ENCODE measurements at places on chromosomes 7 and 10.

GRCh38 chr7:104552102-104552501 is 223.7 kb downstream of the LHFPL3 start:
- DNase-seq = peak; percentile 65

DNA sequence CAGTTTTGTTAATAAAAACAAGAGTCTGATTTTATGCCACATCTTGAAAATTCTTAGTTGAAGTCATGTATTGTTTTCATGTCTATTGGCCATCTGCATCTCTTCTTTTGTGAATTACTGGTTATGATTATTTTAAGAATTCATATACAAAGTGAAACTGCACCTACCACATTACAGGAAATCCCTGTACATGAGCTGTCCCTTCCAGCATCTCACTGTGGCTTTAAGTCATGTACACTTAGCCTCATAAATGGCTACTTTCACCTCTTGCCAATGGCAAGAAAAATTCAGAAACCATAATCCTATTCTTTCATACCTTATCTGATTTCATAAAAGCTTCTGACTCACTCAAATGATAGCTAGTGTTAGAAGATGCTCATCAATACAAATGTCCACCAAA is 48.6 kb downstream of the CRTAC1 start:
- DNase-seq = no peak

DNA sequence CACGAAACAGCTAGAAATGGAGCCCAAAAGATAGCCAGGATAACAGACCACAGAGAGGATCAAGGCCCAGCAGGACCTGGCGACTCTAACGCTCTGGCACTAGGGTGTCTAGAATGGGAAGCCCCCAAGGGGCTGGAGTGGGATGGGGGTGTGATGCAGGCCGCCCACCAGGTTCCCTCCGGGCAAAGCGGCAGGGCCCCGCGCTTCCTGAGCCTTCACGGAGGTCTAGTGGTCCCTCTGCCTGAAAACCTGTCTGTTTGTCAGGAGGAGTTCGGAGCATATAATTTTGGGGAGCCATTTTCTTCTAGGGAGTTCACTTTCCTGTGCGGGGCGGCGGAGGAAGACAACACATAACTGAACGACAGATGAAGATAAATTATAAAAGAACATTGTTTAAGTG is 48.2 kb upstream of the FXYD4 start:
- no peak for DNase-seq

GRCh38 chr10:114665406-114665805 is 7.3 kb upstream of the ABLIM1 start:
- DNase-seq = no peak

DNA sequence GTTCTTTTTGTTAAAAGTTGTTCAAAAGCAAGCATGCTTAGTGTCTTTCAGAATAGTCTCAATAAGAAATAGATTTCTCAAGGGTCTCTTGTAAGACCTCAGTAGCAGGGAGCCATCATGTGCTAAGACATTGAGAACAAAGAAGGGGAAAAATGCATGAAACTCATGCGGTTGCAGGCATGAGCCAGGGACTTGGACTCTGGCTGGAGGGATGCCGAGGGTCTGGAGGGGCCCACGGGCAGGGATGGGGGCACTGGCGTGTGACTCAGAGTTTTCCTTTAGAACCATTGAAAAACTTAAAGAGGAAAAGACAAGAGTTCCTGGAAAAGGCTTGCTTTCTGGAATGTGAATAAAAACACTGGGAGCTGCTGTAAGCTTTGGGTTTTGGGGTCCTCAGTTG is 253.3 kb downstream of the CCDC3 start:
- DNase-seq = no peak

DNA sequence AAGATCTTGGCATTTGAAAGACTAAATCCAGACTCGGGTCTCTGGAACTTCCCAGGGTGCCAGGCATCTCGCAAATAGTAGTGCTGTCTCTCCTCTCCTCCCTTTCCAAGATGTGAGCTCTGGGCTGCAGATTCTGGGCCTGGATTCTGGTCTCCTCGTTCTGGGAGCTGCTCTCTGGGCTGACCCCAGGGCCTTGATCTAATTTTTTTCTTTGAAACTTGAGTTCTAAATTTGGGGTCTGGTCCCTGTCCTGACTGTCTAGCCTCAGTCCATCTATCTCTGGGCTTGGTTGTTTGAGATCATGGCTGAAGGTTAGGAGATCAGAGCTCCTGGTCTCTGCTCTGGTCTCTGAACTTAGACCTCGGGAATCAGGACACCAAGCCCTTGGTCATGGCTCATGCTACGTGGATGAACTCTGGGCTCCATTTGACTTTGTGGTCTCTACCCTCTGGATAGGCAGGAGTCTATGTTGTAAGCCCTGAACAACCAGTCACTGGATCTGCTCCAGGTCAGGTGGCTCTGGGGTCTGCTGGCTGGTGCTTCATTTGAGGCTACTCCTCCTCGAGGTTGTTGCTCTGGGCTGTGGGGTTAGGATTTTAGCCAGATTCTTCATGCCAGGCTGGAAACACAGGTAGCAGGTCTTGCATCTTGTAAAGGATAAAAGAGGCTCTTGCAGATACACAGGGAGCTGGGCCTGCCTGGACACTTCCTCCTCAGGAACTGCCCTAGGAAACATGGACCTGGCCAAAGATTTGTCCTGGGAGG is 8.0 kb upstream of the MBL2 start:
- no peak for DNase-seq

DNA sequence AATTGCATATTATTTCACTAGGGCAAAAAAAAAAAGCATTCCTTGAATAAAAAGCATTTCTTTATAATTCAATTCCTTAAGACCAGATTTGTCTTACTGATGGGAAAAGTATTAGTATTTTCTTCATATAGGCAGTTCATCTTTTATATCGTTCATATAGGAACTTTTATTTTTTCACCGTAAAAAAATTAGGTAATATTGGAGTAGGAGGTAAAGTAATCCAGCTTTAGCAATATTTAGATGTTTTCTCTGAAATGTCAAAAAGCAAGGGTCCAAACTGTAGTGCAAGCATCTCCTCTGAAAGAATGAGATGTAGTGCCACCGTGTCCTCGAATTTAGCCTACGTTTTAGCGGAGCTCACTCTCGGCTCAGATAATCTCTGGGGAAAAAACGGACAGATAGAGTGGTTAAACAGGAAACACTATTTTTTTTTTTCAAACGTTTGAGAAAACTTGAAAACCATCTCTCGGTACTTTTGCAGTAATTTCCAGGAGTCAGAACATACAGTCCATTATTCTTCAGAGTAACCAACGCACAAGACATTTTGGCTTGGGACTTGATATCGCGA is 5.5 kb upstream of the SPAG6 start:
- no peak for DNase-seq

DNA sequence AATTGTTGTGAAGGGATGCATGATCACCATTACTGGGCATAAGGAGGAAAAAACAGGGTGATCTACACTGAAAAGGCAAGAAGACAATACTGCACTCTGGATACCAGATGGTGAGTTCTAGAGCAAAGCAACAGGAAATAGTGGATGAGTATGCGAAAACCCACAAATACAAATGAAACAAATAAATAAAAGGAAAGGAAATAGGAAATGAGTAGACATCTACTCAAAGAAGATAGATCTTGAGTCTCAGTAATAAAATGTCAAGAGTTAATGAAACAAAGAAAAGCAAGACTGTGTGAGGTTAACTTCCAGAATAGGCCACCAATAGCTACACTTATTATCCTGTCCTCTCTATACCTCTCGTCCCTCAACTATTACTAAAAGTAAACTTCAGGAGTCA is 11.7 kb downstream of the ORC5 start:
- DNase-seq = no peak

GRCh38 chr7:7129381-7129780 is 53.0 kb upstream of the C1GALT1 start:
- DNase-seq = no peak

DNA sequence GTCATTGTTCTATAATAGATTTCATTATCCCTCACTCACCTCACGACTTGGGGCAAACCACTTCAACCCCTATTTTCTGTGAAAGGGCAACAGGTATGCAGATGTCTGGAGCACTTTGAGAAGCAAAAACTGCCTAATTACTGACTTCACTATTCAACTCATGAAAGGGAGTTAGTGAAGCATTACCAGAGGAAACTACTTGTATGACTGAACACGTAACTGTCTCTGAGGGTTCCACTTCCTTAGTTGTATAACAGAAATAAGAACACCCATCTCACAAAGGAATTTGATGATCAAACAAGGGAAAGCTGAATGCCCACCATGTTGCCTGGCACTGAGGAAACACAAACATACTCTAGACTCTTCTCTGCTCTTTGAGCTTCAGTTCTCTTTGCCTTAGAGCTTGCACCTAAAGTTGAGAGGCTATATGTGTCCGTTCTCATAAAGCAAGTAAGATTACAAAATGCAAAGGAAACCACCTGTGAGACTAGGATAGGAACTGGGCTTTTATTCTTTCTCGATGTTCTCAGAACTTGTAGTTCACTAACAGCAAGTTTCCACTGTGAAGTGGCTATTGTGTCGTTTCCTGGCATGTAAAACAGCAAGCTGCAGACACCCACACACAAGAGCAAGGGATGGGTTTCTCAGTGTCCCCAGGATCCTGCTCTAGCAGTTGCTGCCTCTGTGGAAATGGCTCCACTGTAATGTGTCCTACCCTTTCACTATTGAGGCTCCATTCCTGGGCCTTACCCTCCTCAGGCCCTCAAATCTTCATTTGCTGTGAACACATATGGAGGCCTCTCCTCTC is 2.6 kb downstream of the TMEM243 start:
- no peak for DNase-seq

DNA sequence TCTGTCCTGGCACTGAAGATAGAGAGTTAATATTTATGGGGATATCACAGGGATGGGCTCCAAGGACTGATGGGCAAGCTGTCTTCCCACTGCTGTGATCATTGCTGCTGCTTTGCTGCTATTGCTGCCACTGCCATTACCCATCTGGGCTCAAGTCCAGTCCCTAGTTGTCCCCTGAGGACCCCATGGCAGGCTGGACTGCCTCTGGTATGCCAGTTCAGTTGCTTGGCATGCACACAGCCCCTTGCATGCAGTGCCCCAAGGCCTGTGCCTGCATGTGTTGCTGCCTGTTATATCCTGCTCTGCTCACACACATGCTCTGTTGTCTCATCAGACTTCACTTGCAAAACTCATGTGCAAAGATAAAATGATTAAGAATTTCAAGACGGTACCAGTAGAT is 109.5 kb downstream of the ADRA2A start:
- DNase-seq = no peak

GRCh38 chr7:2802504-2803341 is 41.4 kb downstream of the GNA12 start:
- peak; percentile 64 for DNase-seq

DNA sequence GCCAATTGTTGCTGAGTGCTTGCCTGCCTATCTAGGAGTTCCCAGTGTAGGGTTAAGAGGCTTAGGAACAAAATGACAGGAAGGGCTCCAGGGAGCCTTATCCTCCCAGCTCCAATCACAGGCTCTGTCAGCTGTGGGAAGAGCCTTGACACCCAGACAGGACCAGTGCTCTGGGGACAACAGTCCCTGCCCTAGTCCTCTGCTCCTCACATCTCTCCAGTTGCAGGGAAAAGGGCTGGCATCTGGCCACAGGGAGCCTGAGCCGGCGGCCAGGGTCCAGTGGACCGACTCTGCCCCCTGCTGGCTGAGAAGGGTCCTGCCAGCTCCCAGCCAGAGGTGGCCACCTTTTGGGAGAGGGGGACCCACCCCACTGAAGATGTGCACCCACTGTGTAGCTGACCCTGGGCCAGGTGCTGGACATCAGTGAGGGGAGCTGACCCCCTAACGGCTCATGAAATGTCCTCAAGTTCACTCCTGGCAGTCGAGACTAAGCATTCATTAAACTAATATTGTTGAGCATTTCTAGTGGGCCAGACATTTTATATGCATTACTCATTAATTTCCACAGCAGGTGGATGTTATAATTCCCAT is 17.6 kb downstream of the DNAJB12 start:
- DNase-seq = peak; percentile 84

DNA sequence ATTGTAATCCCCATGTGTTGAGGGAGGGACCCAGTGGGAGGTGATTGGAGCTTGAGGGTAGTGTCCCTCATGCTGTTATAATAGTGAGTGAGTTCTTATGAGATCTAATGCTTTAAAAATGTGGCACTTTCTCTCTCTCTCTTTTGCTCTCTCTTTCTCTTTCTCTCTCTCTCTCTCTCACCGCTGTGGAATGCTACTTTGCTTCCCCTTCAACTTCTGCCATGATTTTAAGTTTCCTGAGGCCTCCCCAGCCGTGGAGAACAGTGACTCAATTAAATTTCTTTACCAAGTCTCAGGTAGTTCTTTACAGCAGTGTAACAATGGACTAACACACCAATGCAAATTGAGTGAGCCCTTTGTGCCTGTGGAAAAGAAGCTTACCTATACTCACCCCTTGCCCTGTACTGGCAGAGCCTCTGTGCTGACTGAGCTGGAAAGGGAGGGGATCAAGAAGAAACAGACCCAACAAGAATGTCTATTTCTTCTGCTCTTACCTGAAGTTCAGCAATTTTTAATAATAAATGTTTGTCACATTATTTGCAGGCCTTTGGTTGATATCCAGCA is 642.5 kb upstream of the KCND2 start:
- no peak for DNase-seq

- no peak for DNase-seq
Measured at GRCh38 chr10:34760606-34761005, 54.5 kb downstream of the PARD3 start.

- DNase-seq = no peak
Measured at GRCh38 chr10:110644598-110645462, 694 bp downstream of the RBM20 start.

DNA sequence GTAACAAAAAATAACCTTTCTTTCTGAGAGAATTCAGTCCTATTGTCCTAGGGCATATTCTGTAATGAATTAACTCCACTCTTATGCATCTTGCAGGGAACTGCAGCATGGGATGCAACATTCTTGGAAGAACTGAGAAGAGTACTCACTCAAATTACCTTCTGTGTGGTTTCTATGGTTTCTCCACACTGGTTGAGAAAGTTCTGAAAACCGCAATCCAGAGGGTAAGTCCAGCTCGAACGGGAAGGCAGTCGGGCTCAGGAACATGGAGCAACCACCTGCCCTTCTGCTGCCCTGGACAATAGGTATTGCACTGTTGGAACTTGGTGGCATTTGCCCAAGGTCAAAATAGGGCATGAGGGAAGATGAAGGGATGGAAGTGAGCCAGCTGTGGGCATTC is 59.6 kb upstream of the CDK13 start:
- no peak for DNase-seq

DNA sequence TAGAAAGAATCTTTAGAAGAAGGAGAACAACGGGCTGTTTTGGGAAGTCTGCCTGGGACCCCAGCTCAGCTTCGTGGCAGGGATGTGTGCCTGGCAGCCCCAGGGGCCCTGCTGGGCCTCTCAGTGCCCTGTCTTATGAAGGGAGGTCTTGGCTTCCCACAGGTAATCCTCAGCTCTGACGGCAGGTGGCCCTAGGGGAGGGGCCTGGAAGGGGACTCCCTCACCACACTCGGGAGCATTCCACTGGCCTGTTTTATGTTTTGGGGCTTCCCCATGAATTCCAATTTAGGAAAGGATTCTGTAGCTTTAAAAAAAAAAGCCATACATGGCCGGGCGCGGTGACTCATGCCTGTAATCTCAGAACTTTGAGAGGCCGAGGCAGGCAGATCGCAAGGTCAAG is 3.0 kb upstream of the DMBT1 start:
- DNase-seq = peak; percentile 16
